ENCODE measurements at places on chromosomes 1 and 21.

DNA sequence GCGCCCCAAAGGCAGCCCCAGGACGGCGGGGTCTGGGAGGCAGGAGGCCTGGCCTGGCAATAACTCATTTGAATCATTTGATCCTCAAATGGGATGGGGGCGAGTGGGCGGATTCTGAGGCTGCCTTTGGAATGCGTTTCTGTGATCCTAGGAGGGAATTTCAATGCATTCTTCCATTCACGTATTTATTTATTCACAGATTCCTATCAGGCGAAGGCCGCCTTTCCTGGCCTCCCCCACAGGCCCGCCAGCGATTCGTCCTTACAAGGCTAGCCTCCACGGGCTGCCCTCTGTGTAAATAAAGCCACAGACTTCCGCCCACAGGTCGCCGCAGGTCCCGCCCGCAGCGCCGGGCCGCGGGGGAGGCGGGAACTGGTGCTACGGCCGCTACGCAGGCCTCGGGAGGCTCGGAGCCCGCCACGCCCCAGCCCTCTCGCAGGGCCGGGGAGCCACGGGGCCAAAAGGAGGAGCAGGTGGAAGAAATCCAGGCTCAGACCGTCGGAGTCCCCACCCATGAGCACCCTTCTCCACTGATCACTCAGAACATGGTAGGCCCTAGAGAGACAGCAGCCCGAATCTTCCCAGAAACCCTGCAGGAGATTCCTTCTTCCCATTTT, 31.3 kb upstream of the JUN start:
- no peak for DNase-seq

- DNase-seq, result no peak
Observed at GRCh38 chr1:36768486-36769178, 265.7 kb downstream of the GRIK3 start.

DNA sequence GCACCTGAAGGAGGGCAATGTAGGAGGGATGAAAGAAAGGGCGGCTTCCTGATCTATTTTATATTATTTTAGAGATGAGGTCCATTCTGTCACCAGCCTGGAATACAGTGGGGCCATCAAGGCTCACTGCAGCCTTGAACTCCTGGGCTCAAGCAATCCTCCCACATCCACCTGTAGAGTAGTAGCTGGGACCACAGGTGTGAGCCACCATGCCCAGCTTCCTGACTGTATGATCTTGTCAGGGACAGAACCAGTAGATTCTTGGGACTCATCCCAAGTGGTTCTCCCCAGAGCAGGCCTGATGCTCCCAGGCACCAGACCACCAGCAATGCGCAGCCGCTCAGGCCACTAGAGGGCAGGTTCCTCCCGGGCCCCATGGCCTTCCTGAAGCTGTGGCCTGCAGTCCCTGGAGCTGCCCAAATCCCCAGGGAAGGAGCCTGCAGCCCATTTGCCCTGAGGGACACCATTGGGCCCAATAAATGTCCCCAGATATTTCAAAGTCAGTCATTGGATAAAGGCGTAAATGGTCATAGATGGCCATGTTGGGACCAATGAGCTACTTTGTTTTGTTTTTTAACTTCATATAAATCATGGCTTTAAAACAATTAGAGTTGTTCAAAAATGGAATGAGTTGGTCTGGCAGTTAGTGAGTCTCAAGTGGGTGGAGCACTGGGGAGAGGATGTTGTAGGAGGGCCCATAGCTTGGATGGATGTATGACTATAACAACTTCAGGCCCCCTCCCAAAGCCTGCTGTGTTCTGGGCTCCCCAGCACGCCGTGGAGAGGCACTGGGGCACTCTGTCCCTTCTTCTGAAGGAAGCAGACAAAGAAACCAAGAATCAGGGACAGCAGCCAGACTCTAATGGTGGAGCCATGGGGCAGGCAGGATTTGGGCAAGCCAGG, 44.7 kb upstream of the GOLT1A start:
- no peak for DNase-seq

GRCh38 chr1:10649517-10650201, 146.8 kb downstream of the CASZ1 start:
- no peak for DNase-seq

GRCh38 chr1:77175230-77175844, 43.9 kb downstream of the PIGK start:
- no peak for DNase-seq

GRCh38 chr21:27555996-27556395, 589.1 kb upstream of the ADAMTS5 start:
- no peak for DNase-seq

DNA sequence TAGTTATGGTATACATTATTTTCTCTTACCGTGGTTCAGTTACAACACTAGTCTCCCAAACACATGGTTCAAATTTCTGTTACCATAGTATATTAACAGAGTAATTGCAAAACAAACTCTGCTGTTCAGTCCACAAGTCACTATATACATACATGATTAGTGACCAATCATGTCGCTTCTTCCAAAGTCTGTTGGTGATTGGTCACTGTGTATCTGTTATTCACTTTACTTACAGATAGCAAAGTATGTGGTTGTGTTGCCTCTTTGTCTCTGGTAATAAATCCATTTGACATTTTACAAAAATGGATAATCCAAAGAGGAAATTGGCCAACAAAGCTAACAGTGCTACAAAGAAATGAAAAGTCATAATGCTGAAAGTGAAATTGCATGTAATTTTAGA, 107.2 kb downstream of the RABGAP1L start:
- DNase-seq, result no peak

GRCh38 chr1:30444850-30445249, 278.5 kb downstream of the MATN1 start:
- no peak for DNase-seq

- DNase-seq, result no peak
Observed at GRCh38 chr1:202348005-202348508, 442 bp upstream of the PPP1R12B start.

- DNase-seq, result no peak
Observed at GRCh38 chr1:87024936-87025540, 110.6 kb downstream of the HS2ST1 start.

GRCh38 chr1:40948741-40949443, 30.6 kb upstream of the CTPS1 start:
- no peak for DNase-seq

DNA sequence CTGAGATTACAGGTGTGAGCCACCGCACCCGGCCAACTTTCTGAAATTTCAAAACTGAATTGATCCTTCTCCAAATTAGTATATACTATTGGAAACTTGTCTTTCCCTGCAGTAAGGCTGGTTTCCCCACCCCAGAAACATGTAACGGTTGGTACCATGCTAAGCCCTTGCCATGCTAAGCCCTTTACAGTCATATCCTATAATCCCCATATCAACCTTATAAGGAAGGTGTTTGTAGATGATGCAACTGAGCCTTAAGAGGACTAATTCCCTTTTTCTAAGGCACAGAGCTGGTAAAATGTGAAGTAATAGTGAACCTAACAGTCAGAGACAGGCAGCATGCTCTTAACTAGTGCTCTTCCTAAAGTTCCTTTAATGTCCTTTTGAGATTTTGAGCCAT, 413.7 kb downstream of the DISC1 start:
- DNase-seq, result no peak

DNA sequence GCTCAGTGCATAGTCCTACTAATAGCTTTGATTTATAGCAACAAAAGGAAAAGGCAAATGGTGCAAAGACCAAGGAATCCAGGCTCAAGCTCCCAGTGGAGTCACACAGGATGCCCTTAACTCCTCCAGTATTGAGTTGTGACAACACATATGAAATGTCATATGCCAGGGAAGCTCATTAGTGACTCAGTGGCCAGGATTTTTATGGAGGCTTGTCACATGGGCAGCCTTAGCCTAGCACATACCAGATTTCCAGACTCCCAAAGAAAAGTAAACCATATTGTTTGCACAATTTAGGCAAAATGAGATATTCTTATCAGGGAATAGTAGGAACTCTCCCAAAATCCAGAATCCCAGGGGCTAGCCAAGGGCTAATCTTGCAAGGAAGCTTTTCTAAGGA, 129.2 kb downstream of the MAGI3 start:
- DNase-seq, result no peak

GRCh38 chr1:198927129-198927528, 288.3 kb downstream of the PTPRC start:
- DNase-seq, result no peak

- no peak for DNase-seq
Observed at GRCh38 chr1:156717351-156717750, 10.9 kb upstream of the METTL25B start.

- no peak for DNase-seq
Observed at GRCh38 chr1:84975035-84975434, 21.9 kb downstream of the MCOLN2 start.

- peak; percentile 58 for DNase-seq
Observed at GRCh38 chr1:31987135-31987619, 26.5 kb upstream of the KHDRBS1 start.

GRCh38 chr1:176517484-176517883, 54.5 kb downstream of the PAPPA2 start:
- DNase-seq, result no peak

- DNase-seq, result no peak
Observed at GRCh38 chr1:223019256-223019655, 123.8 kb downstream of the TLR5 start.

Measured in NCI-H1417 treated with DMSO at 0.1 percent for 48 hours (cell line).